NCI-H1930 (cell line): ENCODE measurements at places on chromosomes 6 and 20.

DNA sequence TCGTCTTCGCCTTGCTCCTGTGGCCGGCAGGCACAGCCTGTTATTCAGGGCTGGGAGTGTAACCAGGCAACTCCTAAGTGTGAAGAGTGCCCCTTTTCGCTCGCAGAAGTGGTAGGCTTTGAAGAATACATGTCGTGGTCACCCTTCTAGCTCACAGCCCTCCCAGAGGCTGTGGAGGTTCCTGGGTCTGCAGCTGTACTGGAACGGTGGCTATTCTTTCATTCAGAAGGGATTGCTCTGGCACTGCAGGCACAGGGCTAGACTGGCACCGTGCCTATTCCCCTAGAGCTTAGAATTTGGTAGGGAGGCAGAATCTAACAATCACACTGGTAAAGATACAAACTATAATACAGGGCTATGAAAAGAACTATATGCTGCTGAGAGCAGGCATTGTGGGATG, 1.1 kb upstream of the SRSF12 start:
- DNase-seq: no peak

DNA sequence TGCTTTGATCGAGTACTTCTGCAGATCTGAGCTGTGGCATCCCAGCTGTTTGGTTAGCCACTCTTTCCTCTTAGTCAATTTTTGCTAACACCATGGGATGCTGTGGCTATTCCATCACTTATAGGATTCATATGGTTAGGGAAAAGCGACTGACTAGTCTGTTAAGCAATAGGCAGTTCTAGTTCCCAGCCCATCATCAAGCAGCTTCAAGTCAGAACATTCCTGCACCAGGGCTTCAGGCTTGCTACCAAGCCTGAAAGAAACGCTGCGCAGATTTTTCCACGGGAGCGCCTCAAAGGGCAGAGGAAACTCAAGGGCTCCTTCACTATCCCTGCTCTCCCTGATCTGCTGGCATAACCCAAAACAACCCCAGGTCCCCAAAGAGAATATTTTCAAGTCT, 159.8 kb upstream of the SUPT3H start:
- DNase-seq: no peak

GRCh38 chr6:143759666-143760065, 81.9 kb downstream of the PHACTR2 start:
- DNase-seq: no peak

- DNase-seq: no peak
These were observed 96.2 kb upstream of the BTN3A2 start for GRCh38 chr6:26268659-26269402.

GRCh38 chr6:44220913-44221290, 2.5 kb upstream of the SLC29A1 start:
- no peak for DNase-seq

DNA sequence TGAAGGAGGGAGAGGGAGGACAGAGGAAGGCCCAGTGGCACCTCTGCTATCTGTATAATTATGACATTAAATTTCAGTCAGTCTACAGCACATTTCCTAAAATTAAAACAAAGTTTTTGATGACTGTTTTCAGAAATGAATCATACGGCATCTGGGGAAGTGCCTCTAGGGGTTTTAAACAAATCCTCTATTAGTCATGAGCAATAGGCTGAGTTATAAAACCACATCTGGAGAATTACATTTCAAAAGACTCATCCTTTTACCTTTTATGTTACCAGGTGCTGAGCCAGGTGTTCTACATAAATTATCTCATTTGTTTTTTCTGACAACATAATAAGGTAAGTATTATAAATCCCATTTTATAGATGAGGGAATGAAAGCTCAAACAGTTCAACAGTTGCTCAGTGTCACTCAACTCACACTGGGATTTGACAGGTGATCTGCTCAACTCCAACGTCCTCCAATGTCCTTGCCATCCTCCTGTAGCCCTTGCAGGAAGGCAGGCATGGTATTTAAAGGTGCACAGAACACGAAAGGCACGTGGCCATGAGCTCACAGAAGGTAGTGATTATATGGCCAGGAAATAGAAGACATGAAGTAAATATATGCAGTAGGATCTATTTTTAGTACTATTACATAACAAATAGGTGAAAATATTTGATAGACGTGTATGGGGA, 184.2 kb upstream of the MAN1A1 start:
- peak; percentile 43 for DNase-seq

GRCh38 chr6:55433446-55434130, 106.3 kb downstream of the GFRAL start:
- DNase-seq: no peak

DNA sequence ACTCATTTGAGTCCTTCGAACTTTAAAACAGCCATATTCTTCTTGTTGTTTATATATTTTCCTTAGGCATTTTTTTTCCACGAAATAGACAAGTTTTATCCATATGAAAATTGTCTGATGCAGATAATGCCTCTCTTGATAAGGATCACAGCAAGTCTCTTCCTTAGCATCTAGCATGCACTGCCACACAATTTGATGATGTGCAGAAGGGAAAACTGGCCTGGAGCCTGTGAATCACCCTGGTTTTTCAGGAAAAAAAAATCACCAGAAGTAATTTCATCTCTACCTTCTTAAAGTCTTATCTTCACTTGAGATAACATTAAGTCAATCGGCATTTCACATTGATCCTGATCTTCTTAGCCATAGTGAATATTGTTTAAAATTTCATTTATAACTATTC, 199.8 kb downstream of the TENT5A start:
- DNase-seq: no peak

DNA sequence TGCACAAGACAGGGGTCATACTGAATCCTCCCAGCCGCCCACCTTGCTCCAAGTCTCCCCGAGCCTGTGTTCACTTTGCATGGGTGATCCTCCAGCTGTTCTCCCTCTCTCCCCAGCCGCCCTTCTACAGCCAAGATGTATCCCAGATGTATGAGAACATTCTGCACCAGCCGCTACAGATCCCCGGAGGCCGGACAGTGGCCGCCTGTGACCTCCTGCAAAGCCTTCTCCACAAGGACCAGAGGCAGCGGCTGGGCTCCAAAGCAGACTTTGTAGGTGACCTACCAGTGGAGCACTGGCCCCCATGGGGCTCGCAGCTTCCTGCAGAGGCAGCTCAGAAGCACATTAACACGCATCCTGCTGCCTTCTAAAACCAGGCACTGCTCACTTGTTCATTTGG, 14.6 kb upstream of the IFT52 start:
- no peak for DNase-seq

- peak; percentile 44 for DNase-seq
These were observed 337.0 kb downstream of the RNGTT start for GRCh38 chr6:88626460-88626859.

- no peak for DNase-seq
These were observed 349.2 kb downstream of the MAFB start for GRCh38 chr20:40339661-40340449.

DNA sequence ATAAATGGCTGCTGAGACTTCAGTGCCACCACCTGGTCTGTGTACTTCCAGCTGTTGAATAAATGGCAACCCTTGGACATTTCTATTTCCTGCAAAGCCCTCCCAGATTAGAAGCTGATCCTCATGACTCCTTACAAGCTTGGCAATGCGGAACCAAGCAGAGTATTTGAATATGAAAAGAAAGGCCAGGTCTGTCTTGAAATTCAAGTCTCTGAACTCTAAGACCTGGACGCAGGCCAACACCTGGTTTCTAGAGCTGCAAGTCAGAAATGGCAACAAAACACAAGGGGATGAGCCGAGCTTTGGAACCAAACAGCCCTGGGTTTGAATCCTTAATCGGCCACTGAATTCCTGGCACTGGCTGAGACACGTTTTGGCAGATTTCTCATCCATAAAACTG, 353.4 kb downstream of the PTPRT start:
- no peak for DNase-seq

DNA sequence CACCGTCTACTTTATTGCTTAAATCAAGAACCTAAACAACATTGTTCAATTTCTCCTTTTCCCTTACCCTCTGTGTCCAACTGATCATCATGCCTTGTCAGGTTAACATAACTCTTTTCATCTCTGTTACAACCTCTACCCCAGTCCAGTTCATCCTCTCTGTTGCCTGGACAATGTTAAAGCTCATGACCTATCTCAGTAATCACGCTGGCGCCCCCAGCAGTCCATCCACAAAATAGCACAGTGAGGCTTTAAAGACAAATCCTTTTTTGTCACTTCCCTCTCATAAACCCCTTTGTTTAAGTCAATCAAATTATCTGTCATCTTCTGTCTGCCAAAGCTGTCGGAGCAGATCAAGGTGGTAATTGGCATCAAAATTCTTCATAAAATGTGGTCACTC, 140.1 kb downstream of the QKI start:
- DNase-seq: no peak

GRCh38 chr6:15892369-15892768, 229.5 kb upstream of the DTNBP1 start:
- DNase-seq: no peak

DNA sequence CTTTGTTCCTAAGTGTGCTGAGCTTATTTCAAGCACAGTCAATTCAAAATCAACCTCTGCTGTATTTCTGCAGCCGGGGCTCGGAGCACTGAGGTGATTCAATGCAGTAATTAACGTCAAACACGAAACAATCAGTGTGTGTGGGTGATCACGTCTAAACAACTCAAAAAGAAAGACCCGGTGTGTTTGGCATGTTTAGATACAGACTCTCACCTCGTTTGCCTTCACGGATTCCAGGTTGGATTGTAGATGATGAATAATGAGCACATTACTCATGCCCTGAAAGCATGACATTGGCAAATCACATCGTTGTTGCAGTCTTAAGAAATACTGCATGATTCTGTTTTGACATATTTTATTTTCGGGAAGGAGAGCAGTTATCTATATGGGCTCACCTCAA, 231.0 kb downstream of the QKI start:
- no peak for DNase-seq

GRCh38 chr6:22399693-22400092, 102.9 kb upstream of the PRL start:
- no peak for DNase-seq

GRCh38 chr6:36752886-36753506, 55.4 kb downstream of the RAB44 start:
- no peak for DNase-seq

DNA sequence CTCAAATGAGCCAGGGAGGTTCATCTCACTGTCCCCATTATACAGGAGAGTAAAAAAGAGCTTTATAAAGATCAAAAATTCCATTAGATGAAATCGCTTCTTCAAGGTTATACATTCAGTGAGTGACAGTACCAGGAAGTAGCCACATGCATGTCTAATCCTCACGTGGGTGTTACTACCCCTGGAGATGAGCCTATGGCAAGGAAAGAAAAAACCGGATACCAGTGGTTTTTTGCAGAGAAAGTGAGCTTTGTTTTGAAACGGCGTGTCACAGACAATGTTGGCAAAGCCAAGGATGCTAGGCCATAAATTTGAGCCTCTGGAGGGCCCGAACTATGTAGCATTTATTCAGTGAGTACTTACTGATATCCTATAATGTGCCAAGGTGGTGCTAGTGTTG, 215.0 kb upstream of the RIN2 start:
- DNase-seq: no peak

- no peak for DNase-seq
These were observed 5.0 kb upstream of the PTPRK start for GRCh38 chr6:128525406-128525805.

- peak; percentile 63 for DNase-seq
These were observed 6.4 kb upstream of the SLC12A5 start for GRCh38 chr20:46022411-46023147.

- no peak for DNase-seq
These were observed 167.7 kb upstream of the CDYL start for GRCh38 chr6:4608361-4609115.

DNA sequence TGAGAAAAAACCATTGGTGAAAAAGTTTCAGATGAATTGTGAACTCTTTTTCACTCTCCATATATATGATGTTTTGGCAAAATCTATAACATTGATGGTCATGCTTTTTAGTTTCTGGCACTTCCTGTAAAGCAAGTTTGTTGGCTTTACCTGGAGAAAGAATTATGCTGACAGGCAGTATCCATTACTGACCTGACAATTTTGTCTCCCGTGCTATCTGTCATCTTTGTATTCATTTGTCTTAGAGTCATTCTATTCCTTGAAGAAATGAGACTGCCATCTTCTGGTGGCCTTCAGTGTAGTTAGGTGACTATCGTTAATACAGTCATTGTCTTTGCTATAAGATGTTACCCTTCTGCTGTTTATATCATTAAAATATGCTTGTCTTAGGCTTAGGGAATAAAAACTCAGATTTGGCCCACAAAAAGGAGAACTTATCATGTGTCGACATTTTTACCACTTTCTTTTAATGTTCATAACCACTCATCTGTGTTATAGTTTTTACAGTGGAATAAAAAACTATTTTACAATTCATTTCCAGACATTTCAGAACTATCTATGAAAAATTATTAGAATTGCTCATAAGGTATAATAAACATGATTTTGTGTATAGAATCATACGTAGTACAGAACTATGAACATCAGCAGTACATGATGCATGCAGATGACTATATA, 707.0 kb downstream of the EPM2A start:
- no peak for DNase-seq

- DNase-seq: no peak
These were observed 430.4 kb downstream of the TBC1D32 start for GRCh38 chr6:120903836-120904235.

DNA sequence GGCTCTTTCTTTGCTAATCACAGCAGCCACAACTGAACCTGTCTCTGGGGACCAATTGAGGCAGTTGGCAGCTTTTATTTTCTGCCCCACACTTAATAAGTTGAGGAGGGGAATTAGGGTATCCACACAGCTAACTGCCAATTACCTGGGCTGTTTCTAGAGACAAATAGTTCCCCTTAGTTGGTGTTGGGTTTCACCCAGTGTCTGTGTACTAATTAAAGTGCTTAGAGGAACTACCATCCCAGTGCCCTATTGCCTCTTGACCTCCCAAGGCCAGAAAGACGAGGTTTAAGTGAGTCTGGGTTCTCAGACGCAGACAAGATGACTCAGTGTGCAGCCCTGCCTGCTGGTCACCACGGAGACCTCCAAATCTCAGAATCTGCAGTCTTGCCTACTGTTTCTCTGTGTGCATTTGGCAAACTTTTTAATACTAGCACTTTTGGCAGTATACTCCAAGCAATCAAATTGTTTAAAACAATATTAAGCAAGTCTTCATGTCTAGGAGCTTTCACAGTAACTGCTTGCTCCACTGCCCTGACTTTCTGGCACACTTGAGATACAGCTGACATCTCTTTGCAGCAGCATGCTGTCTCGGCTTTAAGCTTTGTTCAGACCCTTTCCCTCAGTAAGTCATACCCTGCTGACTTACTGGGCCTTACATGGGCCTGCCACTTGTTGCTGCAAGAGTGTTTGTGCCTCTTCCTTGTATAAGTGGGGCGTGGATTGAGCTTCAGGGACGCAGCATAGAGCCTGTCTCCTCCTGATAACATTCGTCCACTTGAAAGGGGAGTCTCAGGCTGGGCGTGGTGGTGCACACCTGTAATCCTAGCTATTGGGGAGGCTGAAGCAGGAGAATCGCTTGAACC, 31.9 kb downstream of the STK35 start:
- DNase-seq: no peak
